ENCODE measurements at places on chromosomes 5 and 9.
A peak's percentile ranks its signal among the peaks of the same experiment; 100 is the strongest.

GRCh38 chr9:1044643-1045042 lies 5.5 kb upstream of the DMRT2 start:
- DNase-seq = no peak

DNA sequence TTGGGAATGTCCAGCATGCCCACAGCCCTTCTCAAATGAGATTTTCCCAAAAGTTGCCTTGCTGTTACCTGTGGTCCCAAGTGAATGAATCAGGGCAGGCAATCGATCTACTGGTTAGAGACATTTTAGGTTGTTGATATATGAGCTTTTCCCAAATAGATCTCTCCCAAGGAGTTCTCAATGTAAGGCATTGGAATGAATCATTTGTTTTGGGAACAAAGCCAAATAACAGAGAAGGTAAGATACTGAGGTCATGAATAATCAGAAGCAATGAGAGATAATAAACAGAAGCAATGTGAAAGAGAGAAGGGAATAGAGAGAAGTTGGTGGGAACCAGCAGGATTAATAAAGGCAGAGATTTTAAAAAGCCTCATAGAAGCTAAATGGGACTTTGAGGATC lies 93.6 kb upstream of the FER start:
- DNase-seq = no peak

DNA sequence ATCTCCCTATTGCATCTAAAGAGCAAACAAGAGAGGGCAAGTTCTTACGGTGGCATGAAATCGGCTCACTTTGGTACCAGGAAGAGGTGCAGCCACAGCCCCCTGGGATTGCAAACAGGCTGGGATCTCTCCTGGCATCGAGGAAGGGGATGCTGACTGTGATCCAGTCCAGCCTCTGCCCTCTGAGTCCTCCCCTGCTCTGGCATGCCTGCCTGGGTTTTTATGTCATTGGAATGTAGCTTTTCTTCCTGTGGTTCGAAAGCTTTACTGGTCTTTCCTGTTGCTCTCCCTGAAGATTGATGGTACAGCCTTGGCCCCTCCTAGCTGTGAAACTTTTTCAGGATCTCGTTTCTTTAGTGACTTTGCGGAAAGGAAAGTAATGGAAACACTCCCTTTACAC lies 6.6 kb downstream of the SLC46A2 start:
- peak; percentile 24 for DNase-seq

GRCh38 chr9:127884427-127884911 lies 7.0 kb upstream of the AK1 start:
- DNase-seq = no peak

DNA sequence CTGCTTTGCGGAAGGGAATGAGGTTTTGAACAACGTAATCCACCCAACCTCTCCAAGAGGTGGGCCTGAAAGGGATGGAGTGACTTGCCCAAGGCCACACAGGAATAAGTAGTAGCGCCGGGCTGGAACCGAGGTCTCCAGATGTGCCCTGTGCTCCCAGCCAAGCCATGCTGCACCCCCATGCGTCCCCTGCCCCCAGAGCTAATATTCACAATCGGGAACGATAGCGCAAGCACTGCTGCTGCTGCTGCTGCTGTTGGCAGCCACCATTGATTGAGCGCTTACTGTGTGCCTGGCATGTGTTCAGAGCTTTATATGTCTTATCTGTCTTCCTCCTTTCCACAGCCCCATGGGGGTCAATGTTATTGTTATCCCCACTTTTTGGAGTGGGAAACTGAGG lies 43.9 kb downstream of the AMBP start:
- no peak for DNase-seq

DNA sequence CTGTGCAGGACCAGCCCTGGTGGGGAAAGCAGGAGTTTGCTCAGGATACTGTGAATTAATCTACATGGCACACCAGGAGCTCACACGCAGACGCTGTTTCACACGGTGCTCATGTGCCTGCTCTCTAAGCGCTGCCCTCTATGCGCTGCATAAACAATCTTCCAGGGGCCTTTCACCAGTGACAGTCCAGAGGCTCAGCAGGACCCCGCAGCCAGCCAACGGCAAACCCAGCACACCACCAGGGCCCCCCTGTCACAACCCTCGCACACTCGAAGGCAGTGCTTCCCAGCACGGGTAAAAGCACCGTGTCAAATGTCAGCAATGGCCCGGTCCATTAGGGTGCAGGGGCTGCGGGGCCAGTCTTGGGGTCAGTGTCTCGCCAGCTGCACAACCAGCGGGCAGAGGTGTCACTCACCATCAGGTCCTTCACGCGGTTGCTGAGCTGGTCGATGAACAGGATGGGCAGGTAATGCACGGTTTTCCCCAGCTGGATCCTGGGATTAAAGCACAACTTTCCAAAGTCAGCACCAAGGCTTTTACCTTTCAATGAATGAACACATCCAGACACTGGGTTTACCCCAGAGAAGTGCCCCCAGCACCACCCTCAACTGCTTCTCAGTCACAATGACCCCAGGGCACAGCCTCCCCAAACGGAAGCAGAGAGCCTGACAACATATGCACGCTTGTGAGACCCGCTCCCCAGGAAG lies 7.3 kb downstream of the CLPTM1L start:
- DNase-seq = no peak

- DNase-seq = no peak
Measured at GRCh38 chr9:115531410-115532125, 413.6 kb upstream of the TNC start.

GRCh38 chr9:109771087-109771486 lies 8.9 kb upstream of the PALM2AKAP2 start:
- no peak for DNase-seq

DNA sequence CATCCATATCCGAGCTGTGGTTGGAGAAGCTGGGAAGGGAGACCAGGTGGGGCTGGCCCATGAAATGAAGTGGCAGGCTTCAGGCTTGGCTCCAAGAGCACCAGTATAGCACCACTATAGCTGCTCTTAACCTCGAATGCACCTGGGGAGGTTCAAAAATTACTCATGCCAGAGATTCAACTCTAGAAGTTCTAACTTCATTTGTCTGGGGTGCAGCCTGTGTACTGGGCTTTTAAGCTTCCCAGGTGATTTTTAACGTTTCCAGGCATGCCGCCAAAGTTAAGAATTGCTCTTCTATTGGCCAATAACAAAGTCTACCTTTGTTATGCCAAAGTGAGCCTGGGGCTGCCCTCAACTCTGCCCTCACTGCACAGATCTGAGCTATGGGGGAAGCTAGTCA lies 458 bp downstream of the PRSS3 start:
- no peak for DNase-seq

DNA sequence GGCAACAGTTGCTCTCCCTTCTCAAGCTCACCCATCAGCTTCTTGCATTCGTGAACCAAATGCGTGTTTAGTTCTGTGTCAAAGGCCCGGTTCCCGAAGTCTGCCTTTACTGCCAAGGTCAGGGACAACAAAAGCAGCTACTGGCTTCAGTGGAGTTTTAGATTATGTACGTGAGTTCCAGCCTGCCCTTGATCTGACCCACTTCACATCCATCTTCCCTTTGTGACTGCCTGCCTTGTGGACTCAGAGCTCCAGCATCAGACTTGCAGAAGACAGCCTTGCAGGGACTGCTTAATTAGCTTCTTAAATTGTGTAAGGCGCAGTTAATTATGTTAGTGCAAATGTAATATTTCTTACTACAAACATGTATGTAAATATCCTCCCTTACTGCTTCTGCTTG lies 774.7 kb upstream of the EDIL3 start:
- no peak for DNase-seq

DNA sequence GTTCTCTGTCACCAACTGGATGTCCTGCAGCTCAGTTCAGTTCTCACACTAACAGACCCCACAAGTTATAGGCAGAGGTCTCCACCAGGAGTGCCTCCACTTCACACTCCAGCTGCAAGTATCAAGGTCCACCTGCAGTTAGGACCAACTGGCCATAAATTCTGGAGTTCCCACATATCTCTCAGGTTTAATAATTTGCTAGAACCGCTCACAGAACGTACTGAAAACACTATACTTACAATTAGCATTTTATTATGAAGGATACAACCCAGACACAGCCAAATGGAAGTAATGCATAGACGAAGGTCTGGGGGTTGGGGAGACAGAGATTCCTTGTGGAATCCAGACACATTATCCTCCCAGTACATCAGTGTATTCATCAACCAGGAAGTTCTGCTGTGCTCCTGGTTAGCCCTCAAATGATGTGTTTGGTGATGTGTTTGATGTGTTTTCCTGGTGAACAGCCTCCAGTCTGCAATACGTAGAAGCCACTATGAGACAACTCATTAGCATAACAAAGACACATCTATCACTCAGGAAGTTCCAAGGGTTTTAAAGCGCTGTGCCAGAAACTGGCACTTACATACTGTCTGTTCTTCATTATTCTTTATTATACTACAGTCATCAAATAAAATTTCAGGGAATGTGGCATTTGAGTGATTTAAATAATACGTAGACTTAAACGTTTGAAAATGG lies 25.4 kb downstream of the OGN start:
- no peak for DNase-seq

DNA sequence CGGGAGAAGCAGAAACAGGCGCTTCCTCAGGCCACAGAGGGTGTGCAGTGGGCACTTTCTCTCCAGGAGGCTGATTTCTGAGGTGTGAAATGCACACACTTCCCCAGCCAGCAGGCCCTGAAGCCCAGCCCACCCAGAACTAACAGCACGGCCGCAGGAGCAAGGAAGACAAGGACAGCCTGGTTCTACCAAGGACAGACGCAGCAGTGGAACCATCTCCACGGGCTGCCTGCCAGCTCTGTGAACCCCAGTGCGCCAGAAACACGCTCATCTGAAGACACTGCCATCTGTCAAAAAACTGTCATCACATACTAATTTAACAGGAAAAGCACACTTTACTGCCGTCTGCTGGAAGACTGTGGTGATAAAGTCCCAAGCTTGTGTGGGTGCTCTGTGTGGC lies 40.7 kb downstream of the MAPK9 start:
- DNase-seq = no peak

DNA sequence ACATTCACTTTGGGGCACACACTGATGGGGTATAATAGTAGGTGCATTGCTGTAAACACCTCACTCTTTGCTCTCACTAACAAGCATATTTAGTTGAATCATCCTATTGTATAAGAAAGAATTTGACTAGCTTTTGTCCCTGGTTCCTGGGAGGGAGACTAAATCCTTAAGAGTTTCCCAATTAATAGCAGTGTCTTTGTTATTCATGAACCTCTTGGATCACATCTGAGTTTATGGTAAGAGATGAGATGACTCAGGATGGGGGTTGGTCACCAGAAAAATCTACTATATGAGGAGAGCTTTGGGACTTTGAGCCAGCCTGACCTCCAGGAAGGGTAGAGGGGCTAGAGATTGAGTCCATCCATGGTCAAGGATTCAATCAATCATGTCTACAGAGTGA lies 56.8 kb downstream of the PUM3 start:
- no peak for DNase-seq

- DNase-seq = no peak
Measured at GRCh38 chr5:72776684-72777083, 39.8 kb upstream of the TNPO1 start.

- peak; percentile 15 for DNase-seq
Measured at GRCh38 chr5:132205385-132206125, 22.1 kb downstream of the P4HA2 start.

DNA sequence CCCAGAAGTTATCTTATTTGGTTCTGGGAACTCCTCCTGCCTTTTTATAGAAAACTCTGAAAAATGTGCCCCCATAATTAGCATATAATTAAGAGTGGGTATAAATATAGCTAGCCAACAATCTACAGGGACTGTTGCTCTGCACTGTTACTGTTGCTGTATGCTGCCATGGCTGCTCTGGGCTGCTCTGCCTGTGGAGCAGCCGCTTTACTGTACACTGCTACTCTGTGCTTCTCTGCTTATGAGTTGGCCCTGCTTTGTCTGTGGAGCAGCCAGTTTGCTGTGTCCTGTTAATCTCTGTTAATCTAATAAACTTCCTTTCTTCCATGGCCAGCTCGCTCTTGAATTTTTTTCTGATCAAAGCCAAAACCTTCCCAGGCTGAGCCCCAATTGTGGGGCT lies 2244.0 kb upstream of the ACO1 start:
- DNase-seq = no peak

Data from activated CD8-positive, alpha-beta memory T cell treated with anti-CD3 and anti-CD28 coated beads for 24 hours (primary cell).